ENCODE measurements at places on chromosomes 5 and 9.

GRCh38 chr5:54086191-54086590, 224.2 kb downstream of the ARL15 start:
- DNase-seq: no peak

- no peak for DNase-seq
Observed at GRCh38 chr5:126503602-126504104, 80.4 kb downstream of the GRAMD2B start.

DNA sequence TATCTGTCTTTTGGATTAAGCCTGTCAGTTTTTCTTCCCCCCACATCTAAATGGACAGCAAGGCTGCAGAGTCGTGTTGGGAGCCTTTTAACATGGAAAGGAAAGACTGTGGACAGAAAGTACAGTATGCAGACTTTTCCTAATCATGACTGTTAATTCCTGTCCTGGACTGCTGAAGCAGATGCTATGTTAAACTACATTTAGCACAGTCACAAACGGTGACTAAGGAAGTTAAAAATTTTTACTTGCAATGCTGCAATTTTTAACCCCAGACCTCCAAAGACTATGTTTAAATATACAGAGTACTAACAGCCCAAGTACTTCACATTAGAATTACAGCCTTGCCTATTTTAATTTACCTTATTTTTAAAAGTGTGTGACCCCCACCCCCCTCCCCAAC, 51.8 kb downstream of the ELAVL2 start:
- DNase-seq: no peak

- DNase-seq: no peak
Observed at GRCh38 chr9:18922161-18922885, 110.7 kb downstream of the SAXO1 start.

DNA sequence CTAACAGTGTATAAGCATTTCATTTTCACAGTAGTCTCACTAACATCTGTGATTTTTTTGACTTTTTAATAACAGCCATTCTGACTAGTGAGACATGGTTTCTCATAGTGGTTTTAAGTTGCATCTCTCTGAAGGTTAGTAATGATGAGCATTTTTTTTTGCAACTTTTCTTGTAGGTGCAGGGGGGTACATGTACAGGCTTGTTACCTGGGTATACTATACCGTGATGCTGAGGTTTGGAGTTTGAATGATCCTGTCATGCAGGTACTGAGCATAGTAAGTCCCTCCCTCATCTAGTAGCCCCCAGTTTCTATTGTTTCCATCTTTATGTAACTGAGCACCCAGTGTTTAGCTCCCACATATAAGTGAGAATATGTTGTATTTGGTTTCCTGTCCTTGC, 444.6 kb upstream of the DAB2 start:
- no peak for DNase-seq

GRCh38 chr9:132249123-132249522, 87.3 kb downstream of the NTNG2 start:
- DNase-seq: no peak

DNA sequence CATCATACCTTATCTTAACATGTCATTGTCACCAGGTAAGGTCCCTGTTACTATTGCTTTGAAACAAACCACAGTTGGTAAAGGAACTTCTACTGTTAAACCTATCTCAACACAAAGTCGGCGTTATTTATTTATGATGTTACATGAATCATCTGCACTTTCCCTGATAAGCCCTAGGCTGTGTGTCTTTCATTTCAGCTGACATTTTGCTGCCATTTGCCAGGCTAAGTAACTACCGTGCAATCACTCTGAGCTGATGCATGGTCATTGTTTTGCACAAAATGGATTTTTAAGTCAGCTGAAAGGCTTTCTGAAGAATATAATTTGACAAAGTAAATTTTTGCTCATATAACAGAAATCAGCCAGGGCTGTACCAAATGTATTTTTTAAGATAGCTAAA, 546.5 kb downstream of the ZNF608 start:
- no peak for DNase-seq

Measured in hepatic stellate cell (primary cell).